ENCODE measurements at places on chromosomes 7 and 10.

GRCh38 chr10:12438919-12439692 is 89.8 kb downstream of the CAMK1D start:
- DNase-seq, result no peak

GRCh38 chr10:93695740-93696139 is 6.7 kb downstream of the FRA10AC1 start:
- DNase-seq, result no peak

GRCh38 chr7:50801907-50802306 is 19.2 kb upstream of the GRB10 start:
- DNase-seq, result no peak

- peak; percentile 22 for DNase-seq
These were observed 3.2 kb downstream of the UBE2H start for GRCh38 chr7:129949292-129950133.

DNA sequence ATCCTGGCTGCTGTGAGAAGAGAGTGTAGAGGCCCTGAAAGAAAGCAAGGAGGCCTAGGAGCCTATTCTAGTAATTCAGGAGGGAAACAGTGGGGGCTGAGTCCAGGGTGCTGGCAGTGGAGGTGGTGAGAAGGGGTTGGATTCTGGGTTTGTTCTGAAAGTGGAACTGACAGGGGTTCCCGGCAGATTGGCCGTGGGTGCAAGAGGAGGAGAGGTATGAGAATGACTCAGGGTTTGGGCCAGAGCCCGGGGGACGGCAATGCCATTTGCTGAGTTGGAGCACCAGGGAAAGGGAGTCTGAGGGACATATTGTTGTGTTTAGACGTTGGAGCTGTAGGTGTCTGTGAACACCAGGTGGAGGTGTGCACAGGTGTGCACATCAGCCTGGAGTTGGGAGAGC is 38.5 kb downstream of the NPTX2 start:
- no peak for DNase-seq

- DNase-seq, result no peak
These were observed 199.9 kb downstream of the CAMK1D start for GRCh38 chr10:12549297-12549696.

- DNase-seq, result no peak
These were observed 3.8 kb downstream of the STMP1 start for GRCh38 chr7:135666156-135666555.

GRCh38 chr10:52030051-52030790 is 283.9 kb upstream of the DKK1 start:
- no peak for DNase-seq

GRCh38 chr7:84144480-84144879 is 50.1 kb downstream of the SEMA3A start:
- no peak for DNase-seq

GRCh38 chr7:14748461-14748860 is 154.1 kb downstream of the DGKB start:
- no peak for DNase-seq

GRCh38 chr7:106377847-106378361 is 93.1 kb upstream of the NAMPT start:
- DNase-seq, result no peak

DNA sequence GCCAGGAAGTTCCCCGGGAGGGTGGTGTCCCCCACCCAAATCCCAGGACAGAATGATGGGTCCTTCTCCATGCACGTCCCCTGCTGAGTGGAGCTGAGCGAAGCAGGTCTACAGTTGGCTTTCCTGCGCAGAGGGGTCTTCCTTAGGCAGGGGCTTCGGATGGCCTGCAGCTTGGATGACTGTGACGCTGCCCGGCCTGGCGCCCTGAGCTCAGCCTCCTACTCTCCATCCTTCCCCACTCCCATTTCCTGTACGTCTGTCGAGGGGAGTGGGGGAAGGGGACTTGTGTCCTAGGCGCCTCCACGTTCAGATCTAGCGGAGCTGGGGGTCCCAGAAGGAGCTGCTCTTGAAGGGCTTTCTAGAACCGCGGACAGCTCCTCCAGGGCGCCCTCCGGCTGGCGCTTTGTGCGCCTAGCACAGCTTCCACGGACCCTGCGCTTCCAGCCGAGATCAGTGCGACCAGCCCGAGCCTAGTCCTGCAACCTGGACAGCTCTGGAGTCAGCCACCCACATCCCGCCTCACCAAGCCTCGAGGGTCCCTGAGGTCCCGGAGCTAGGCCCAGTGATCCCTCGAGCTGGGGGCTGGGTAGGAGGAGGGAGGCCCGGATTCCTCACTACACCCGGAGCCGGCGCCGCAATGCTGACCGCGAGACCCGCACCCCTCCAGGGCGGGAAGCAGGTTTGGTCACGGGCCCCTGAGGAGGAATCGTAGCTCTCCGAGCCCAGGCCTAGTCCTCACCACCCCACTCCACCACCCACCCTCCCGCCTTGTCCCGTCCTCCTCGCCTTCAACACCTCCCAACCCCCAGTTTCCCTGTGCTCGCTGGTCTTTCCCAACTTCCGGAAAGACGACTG is 1.9 kb downstream of the GRID1 start:
- no peak for DNase-seq

DNA sequence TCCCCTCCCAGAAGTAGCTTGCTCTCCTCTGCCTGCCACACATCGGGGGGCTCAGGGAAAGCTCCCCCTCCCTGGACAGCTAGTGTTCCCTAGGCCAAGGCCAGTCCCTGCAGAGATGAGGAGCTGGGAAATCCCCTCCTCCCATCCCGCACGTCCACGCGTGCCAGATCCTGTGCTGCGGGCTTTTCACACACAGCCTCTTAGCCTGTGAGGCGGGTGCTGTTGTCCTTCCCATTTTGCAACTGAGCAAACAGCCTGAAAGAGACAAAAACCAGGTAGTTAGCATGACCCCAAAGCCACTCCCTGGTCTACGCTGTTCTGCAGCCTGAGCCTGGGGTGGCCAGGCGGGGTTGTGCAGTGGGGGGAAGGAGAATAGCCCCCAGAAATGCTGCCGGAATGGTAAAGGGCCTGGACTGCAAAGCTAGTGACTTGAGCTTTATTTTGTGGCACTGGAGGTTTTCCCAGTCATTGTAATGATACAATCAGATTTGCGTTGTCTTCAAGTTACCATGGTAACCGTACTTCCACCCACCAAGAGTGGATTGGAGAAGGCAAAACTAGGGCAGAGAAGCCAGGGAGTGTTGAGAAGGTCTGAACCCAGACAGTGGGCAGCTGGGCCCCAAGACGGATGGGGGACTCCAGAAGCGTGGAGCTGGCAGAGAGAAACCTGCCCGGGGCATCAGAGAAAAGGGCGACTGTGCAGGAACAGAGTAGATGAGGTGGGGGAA is 98.6 kb upstream of the KCTD7 start:
- no peak for DNase-seq

DNA sequence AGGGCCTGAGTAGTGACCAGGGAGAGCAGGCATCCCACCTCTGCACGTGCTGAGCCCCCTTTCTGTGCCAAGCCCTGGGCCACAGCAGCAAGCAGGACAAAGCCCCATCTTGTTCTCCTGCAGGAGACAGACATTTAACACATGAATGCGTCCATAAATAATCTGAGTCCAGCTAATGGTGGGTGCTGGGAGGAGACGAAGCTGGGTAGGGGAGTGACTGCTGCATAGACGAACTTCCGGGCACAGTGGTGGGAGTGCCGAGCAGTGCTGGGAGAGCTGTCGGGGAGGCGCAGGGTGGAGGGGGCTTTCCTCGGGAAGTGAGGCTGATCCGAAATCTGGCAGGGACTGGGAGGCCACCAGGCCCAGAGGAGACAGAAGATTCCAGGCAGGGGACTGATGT is 35.2 kb upstream of the SLC29A3 start:
- no peak for DNase-seq

GRCh38 chr10:29795850-29796249 is 161.1 kb upstream of the SVIL start:
- DNase-seq, result no peak

- peak; percentile 3 for DNase-seq
These were observed at the start of gene DLG5 for GRCh38 chr10:77926566-77927401. Gene DLG5, minus strand, starts transcription at chr10:77926755. Its CDS starts 235 bp downstream, at chr10:77926520.

DNA sequence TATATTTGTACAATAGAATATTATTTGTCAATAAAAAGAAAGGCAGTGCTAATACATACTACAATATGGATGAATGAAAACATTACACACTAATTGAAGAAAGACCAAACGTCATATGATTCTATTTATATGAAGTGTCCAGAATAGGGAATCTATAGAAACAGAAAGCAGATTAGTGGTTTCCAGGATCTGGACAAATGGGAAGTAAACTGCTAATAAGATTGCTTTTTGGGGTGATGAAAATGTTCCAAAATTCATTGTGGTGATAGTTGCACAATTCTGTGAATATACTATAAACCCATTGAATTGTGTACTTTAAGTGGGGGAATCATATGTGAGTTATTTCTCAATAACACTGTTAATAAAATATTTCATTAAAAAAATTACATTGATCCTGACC is 78.2 kb upstream of the IFRD1 start:
- DNase-seq, result no peak

- no peak for DNase-seq
These were observed 698.9 kb downstream of the INHBA start for GRCh38 chr7:41003977-41004376.

GRCh38 chr7:105268511-105269392 is 120.0 kb downstream of the SRPK2 start:
- peak; percentile 51 for DNase-seq

DNA sequence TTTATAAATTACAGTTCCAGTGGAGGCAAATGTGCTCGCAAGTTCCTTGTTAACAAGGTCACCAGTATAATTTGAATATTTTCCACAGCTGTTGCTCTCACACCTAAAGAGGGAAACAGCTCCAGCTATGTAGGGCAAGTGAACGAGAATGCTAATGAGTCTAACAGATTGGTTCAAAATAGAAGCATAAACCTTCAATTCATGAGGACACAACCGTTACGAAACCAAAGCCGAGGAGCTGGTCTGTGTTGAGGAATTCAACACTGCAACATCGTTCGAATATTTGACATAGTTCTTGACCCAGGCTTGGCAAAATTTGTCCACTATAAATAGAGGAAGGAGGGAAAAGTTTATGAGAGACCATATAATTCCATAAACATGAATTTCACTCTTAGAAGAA is 161.3 kb downstream of the KLF6 start:
- no peak for DNase-seq

- DNase-seq, result no peak
These were observed 311.4 kb upstream of the ZNF32 start for GRCh38 chr10:43960135-43960415.

- no peak for DNase-seq
These were observed 85.9 kb downstream of the GPR37 start for GRCh38 chr7:124679586-124680225.

DNA sequence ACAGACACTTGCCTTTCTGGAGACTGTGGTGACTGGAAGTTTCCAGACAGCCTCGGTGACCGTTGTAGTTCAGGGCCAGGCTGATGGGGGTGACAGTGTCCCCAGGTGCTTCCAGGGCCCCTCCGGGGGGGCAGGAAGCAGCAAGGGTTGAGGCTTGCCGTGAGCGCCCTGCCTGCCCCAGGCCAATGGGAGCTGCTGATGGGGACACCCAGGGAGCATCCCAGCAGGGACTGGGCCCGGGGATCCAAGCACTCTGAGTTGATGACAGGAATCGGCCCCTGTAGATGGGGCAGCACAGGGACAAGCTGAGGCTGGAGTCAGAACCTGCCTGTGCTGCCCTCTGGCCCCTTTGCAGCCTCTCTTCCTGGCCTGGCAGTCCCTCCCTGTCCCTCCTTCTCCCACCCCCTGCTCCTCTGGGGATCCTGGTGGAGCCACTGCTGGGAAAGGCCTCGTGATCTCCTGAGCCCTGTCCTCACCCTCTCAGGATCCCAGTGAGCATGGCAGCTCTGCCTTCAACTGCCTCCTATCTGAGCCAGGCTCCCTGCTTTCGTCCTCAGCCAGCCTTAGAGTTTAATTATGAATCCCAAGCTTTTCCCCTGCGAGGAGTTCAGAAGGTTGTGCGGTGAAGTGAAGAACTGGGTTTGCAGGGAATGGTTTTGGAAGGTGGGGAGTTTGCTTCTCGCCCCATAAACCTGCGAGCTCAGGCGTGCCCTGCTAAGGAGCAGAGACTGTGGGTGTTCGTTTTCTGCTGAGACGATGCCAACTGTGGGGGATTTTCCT is 84.7 kb downstream of the ADCY1 start:
- no peak for DNase-seq

DNA sequence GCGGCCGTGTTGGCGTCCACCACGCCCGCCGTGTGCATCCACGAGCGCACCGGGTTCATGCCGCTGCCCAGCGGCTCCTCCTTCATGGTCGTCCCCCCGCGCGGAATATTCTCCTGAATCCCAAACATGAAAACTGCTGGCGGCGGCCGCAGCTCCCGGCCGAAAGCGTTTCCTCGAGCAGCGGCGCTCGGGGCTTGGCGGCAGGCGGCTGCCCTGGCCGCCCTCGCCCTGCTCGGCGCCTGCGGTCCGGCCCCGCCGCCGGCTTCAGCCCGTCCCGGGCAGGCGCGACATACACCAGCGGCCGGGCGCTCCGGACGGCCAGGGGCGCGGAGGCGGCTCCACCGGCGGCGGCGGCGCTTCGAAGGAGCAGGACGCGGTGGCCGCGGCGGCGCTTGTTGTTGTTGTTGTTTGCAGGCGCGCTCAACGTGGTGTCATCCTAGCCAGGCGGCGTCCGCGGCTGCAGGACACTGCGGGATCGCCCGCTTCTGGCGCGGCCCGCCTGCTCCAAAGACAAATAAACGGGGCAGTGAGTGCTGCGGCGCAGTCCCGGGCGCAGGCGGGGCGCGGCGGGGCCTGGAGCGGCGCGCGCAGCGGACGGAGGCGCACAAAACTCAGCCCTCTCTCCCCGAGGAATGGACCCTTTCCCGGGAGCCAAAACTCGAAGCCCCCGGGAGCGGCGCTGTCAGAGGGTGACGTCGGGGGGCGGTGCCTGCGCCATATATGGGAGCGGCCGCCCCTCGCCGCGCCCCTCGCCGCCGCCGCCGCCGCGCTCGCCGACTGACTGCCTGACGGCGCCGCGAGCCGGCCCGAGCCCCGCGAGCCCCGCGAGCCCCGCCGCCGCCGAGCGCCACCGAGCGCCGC is at the start of gene EBF3:
Gene EBF3, minus strand, starts transcription at position 634 of the 861 bp plus-strand sequence. Its CDS starts 506 bp downstream, at position 128.
- DNase-seq, result no peak

- DNase-seq, result no peak
These were observed at the start of gene PON1 for GRCh38 chr7:95324431-95324830. Gene PON1, minus strand, starts transcription at chr7:95324532. Its CDS starts 57 bp downstream, at chr7:95324475.

DNA sequence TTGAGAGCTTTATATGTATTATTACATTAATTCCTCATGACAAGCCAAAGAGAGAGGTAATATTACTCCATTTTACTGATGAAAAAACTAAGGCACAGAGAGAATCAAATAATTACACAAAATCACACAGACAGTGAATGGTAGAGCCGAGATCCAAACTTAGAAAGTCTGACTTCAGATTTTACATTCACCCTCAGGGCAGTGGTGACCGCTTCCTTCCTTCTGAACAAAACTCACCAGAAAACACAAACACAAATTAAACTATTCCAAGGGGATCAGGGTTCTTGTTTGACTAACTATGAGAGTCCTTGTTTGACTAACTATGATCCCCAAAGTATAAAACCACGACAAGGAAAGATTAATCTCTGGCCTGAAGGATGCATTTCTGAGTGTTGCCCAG is 67.9 kb upstream of the PTN start:
- no peak for DNase-seq

- no peak for DNase-seq
These were observed 32.2 kb upstream of the CUBN start for GRCh38 chr10:17161775-17162174.

DNA sequence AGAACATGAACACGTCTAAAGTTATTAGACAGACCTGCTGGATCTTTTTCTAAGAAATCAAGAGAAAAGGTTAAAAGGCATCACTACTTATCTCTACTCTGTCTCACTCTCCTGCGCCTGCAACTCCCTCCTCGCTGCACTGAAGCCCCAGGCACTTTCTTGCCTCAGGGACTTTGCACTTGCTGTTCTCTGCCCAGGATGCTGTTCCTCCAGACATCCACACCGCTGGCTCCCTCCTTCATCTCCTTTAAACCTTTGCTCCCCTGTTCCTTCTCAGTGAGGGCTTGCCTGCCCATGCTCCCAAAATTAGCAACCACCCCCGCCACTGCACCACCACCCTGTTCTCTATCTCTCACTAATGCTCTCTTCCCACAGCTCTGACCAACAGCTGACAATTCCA is 87.4 kb downstream of the GOLGA7B start:
- DNase-seq, result no peak

Measured in CD4-positive, alpha-beta T cell treated with Interleukin-4 for 4 hours (primary cell).